ENCODE measurements at places on chromosomes 5 and 9.
A peak's percentile ranks its signal among the peaks of the same experiment; 100 is the strongest.

GRCh38 chr5:88552426-88552825 is 283.8 kb upstream of the TMEM161B start:
- no peak for DNase-seq

GRCh38 chr9:116274293-116274692 is 120.7 kb downstream of the PAPPA start:
- DNase-seq: no peak

DNA sequence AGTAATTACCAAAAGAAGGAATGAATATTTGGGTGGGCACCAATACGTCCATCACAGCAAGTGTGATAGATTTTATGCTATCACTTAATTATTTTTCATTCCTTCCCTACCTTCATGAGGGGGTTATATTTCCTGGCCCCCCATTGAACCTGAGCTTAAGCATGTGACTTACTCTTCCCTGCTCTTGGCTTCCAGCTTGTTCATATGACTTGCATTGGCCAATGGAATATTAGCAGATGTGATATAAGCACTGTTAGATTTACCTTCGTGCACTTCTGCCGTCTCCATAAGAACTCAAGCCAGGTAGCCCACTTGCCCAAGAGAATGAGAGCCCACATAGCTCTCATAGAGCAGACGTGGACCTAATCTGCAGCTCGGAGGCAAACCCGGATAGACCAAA is 99.1 kb upstream of the SMARCA2 start:
- DNase-seq: no peak

DNA sequence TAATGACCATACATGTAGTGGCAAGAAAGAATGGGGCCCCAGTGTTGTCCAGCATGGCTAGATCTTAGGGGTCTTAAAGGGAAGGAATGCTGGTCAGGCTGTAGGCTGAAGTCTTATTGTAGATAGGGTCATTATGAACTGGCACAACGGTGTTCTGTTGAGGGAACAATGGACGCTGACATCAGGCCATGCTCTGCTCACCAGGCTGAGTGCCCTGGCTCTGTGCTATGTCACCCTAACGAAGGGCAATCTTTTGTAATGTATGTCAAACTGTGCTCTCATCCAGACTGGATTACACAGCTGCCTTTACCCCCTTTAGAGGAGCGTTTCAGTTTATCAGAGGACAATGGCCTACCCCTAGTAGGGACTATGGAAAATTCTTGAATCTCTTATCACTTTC is 14.6 kb upstream of the ZNF608 start:
- no peak for DNase-seq

DNA sequence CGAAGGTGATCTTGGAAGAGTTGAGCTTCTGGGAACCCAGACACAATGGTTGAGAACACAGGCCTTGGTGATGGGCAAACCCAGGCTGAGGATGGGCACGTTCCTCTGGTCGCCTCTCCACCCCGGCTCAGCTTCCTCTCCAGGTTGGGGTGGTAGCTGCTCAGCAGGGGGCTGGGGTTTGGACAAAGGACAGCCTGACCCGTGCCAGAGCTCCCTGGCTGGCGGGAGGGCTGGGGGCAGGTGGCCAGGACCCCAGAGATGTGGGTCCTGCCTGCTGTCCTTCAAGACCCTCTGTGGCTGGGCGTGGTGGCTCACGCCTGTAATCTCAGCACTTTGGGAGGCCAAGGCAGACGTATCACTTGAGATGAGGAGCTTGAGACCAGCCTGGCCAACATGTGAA is 25.2 kb downstream of the NCS1 start:
- no peak for DNase-seq

- no peak for DNase-seq
Observed at GRCh38 chr5:154995679-154996078, 17.9 kb upstream of the KIF4B start.

- DNase-seq: no peak
Observed at GRCh38 chr5:67120032-67120431, 76.6 kb downstream of the CD180 start.

- no peak for DNase-seq
Observed at GRCh38 chr9:113660196-113660595, 196.7 kb downstream of the RGS3 start.

DNA sequence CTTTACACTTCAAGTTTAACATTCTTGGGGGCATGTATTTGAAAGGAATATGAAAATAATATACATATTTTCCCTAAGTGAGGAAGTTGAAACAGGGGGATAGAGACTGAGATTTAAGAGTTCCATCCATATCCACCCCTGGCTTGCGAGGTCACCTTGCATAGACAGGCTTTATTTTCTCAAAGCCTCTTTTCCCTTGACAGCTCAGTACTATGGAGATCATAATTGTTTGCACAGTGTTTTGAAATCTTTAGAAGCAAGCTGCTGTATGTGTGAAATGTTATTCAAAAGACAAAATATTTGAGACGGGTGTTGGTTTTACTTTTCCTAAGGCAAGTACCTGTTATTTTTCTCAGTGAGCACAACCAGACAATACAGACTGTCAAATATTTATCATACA is 163.1 kb downstream of the LRRC70 start:
- no peak for DNase-seq

- DNase-seq: no peak
Observed at GRCh38 chr5:124979251-124979650, 232.8 kb upstream of the ZNF608 start.

- no peak for DNase-seq
Observed at GRCh38 chr9:88052321-88052965, 78.1 kb upstream of the CDK20 start.

- DNase-seq: peak; percentile 96
Observed at GRCh38 chr5:96662725-96663518, 746 bp downstream of the CAST start.

DNA sequence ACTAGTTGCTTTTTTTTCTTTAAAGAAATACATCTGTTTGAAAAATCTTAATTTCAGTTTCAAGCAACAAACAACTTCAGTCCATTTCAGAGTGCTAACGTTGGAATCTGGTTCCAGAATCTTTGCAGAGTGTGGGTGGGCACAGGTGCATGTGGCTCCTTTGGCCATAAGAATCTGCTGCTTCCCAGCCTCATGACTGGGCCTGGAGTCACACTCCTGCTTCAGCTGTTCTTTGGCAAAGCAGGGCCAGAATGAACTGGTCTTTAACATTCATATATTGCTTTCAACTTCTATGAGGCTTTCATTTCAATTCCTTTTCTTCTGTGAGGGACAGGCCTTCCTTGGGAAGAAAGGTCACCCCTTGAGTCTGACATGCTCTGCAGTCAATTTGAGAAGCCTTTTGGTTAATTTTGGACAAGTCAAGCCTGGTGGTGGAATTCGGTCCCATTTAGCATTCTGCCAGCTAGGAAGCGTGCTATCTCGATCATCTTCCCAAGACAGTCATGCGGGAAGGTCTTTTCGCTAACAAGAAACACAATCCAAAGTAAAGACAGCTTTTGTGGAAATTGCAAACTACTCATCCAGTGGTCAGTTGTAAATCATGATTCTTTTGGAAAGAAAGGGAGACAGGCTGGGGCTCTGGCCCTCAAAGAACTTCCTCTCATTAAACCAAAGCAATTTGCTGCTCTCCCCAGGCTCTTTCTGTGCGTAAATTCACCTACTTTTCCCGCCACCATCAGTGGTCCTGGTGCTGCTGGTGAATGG is 55.2 kb downstream of the SLC1A3 start:
- no peak for DNase-seq

DNA sequence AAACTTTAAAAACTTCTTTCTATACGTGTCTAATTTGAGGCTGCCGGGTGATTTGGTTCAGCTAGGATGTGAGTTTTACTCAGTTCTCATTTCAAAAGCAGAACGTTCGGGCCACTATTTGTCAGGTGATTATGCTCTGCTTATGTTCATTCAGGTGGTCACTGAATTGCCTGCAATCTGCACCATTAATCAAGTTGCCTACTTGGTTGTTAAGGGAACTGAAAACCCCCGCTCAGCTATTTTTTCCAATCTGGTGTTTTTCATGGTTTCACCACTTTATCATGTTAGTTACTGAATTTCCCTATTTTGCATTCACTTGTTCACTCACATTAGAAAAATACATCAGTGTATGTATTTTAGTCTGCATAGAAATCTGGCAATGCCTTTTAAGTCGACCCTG is 523.0 kb downstream of the CSNK1G3 start:
- no peak for DNase-seq

- DNase-seq: no peak
Observed at GRCh38 chr5:11760934-11761603, 143.2 kb downstream of the CTNND2 start.

GRCh38 chr9:75891771-75892215 is 1.3 kb downstream of the PCSK5 start:
- DNase-seq: no peak

GRCh38 chr5:149429839-149430721 is 51.0 kb upstream of the IL17B start:
- no peak for DNase-seq

DNA sequence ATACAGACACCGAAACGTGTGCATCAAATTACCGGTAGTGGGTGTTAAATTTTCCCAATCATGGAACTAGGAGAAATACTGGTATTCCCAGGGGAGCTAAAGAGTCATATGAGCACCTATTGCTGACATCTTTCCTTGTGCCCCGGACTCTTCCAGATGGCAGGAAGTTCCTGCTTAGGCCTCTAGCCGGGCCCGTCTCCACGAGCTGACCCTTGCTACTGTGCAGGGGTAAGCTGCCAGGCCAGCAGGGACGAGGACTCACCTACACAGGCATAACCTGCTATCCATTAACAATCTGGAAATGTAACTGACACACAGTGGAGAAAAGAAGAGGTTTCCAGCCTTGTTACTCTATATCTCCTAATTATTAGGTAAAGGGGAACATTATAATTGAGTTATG is 16.2 kb upstream of the SSBP2 start:
- no peak for DNase-seq

DNA sequence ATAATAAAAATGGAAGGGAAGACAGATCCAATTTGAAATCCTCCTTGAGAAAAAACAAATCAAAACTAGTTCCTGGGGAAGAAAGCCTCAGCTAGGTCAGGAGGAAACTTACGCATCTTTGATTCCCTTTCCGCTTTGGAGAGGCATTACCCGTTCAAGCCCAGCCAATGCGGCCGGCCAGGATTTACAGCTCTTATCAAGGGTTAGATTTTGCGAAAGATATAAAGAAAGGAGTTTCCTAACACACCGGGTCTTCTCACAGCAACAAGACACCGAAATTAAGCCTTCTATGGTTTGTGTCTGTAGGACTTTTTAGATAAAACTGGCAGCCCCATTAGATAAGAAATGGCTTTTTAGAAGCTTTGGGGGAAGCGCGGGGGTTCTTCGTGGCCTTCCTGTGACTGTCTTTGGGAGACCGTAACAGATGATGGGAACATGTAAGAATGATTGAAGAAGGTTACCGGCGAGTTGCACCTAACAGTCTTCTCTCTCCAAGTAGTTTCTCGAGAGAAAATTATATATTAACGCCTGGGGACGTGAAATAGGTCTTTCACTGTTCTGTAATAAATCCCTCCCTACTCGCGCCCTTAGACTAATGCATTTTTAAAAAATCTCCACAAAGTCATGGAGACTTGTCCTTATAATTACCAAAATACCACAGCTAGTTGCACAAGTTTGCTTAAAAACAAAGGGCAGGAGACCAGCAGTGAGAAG is 1.3 kb upstream of the ISL1 start:
- no peak for DNase-seq

GRCh38 chr5:96821260-96821916 is 13.6 kb upstream of the ERAP1 start:
- no peak for DNase-seq

GRCh38 chr5:89353837-89354551 is 471.0 kb upstream of the MEF2C start:
- DNase-seq: no peak

DNA sequence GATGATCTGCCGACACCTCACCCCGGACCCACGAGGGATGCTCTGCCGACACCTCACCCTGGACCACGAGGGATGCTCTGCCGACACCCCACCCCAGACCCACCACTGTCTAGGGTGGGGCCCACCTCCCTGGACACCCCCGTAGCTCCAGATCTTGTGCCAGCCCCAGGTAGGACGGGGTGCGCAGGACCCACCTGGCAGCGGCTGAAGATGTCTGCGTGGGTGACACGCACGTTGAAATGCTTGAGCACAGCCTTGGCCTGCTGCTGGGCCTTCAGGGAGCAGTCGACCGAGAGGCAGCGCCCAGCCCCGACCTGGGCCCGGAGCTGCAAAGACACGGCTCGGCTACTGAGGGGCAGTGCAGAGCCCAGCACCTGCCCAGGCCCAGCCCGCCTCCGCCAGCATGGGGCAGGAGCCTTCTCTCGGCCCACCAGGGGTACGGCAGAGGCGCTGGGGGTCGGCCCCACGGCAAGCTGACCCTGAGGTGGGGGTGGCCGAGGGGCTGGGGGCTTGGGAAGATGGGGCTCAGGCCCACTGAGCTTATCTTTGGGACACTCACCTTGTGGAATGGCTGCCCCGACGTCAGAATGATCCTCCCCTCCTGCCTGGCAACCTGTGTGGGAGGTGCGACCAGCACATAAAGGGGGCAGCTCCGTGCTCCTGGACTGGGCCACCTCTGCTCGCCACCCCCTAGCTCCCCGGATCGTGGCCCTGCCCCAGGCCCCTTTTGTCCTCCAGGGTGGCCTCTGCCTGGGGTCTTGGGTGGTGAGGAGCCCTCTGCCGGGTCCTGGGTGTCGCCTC is 21.7 kb upstream of the NRARP start:
- DNase-seq: no peak

- no peak for DNase-seq
Observed at GRCh38 chr5:116303810-116304209, 219.0 kb downstream of the COMMD10 start.

GRCh38 chr5:170411100-170411499 is 21.9 kb upstream of the KCNMB1 start:
- no peak for DNase-seq

DNA sequence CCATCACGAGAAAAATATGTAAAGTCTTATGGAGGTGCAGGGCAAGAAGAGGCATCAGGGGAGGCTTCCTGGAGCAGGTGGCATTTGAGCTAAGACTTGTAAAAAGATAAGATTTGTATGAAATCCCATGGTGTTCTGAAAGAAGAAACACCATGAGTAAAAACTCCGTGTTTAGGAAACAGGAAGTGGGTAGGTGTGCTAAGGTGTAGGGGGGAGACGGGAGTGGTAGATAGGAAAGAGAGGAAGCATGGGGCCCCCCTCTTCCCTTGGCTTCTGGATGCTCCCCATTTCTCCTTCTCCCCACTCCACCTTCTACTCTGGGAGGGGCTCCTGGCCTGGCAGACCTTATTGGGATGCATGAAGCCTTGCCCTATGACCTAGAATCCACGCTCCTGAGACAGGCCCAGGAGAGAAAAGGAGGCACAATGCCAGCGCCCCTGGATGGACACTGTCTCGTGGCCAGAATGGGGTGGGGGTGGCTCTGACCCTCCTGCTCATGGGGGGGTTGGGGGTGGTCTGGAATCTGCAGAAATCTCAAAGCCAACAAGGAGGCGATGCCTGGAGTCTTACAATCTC is 103.6 kb downstream of the GTF3C4 start:
- no peak for DNase-seq

DNA sequence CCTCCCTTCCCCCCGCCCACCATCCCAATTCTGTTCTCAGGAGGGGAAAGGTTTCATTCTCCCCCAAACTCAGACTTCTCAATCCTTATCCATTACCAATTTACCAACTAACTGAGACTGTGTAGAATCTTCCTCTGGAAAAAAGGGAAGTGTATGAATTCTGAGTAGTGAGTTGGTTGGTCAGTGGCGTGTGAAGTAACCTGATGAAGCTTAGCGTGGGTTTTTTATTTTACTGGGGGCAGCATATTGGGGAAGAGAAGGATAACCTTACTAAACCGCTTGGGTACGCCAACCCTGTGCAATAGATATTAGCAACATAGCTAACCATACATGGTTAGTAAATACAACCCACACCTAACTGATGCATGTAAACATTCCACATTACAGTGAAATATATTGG is 1.1 kb upstream of the DNAJC21 start:
- no peak for DNase-seq

Data from cerebellum (tissue), 4 donors.